ENCODE measurements at places on chromosomes 13 and 19.

- DNase-seq = no peak
Measured at GRCh38 chr13:44453881-44454280, 80.3 kb downstream of the SERP2 start.

DNA sequence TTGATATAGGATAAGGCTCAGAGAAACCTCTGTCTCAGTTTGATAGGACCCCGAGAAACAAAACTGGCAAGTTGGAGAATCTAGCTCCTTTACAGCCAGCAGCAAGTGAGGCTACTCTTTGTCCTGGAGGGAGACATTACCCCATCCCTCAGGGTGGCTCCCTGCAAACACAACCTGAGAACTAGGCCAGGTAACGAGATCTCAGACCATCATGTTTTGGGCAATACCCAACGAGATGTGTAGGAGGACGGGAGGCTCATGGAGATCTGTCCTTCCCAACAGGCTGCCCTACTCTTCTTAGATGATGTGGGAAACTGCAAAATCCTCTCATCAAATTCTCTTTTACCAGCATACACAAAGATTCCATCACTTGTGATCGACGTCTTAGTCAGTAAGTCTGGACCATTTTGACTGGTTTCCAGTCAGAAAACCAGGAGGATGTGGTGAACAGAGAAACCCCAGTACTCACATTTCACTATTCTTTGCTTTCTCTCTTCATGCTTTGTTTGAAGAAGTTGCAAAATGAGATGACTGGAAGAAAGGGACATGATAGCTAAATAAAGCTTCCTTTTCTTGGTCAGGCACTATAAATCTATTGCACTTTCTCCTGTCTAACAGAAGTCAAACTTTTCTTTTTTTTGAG is 6.0 kb upstream of the CTU1 start:
- no peak for DNase-seq

DNA sequence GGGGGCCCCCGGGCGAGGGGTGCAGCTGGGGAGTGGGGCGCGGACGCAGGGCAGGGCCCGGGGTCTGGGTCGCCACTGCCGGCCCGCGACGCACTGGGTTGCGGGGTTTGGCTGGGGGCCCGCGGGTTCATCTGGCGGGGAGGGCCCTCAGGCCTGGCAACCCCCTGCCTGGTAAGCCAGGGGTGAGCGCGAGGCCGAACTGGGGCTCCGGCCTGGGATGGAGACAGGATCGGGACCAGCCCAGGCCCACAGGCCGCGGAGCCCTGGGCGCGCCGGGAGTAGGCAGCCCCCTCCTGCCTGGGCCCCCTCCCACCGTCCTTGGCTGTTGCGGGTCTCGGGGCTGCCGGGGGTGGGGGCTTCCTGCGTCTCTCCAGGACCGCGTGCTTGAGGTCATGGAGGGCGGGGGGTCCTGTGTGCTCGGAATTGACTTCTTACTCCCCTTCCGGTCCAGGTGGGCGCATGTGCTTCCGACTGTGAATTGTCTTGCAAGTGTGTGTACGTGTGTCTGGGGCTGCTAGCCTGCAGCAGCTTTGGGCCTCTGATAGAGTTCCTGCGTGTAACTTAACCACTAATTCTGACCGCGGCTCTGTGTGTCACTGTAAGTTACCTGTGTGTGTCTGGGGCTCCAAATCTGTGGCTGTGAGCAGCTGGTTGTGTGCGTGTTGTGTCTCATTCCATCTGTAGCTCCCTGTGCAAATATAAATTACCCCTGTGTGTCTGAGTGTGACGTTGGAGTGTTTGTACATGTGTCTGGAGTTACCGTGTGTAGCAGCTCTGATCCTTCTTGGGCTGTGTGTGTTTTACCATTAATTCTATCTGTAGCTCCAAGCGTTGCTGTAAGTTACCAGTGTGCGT is 751 bp downstream of the GRAMD1A start:
- peak; percentile 29 for DNase-seq

DNA sequence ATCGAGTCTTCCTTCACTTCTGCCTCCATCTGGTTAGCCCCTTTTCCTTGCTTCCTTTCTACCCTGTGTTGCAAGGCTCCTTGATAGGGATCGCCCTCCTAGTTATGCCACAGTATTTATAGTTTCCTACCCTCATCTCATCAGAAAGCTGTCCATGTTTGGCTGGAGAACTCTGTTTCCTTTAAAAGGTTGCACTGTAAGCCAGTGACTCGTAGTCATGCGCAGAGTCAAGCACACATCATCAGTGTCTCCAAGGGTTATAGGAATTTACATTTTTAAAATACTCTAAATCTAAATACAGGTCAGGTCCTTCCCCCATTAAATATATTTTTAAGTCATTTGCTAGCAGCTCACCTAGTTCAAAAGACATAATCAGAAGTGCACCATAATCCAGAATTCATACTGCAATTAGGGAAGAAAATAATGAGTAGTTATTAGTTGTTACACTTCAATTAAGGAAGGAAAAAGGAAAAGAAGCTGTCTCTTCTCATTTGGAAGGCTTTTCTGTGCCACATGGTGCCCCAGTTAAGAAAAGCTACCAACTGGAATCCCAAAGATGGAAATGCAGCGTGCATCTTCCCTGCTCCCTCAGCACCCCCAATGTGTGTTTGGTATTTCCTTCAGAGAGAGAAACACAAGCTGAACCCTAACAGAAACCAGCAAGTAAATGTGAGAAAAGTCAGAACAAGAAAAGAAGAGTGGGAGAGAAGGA is 81.0 kb downstream of the GPR12 start:
- DNase-seq = no peak

DNA sequence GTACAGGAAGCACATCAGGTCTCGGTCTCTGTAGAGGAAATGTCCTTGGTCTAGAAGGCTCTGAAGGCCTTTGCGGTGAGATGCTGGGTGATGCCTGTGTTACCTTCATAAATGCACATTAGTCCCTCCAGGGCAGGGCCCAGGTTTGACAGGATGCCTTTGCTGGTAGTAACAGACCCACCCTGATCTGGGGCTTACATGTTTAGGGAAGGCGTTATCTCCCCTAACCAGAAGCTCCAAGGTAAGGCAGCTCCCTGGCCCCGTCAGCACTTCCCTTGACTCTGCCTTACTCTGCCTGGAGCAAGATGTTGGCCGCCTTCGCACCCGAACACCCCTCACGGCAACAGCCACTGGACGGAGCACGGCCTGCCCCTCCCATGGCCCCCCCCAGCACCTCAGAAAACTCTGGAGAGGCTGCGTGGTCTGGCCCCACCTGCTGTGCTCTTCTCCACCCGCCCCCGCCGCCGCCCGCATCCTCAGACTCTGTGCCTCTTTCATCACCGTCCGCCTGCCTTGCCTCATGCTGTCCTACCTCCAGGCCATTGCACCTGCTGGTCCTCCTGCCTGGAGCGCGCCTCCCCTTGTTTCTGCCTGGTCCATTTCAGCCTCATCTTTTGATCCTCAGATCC is 9.1 kb downstream of the AP2A1 start:
- no peak for DNase-seq

DNA sequence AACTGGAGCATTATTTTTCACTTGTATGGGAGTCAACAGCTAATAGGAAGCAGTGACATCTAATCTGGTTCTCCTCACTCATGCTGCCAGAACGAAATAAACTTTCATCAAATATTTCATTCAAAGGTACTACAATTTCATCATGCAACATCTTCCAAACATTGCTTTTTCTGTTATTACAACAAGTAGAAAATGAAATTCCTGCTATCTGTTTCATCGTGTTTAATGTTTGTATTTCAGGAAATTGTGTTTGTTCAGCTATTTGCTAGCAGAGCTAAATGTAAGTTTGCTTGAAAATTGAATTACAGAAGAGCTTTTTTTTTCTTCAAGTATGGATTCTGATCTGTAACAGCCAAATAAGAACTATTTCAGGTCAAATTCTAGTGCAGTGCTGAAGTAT is 90.1 kb downstream of the SLITRK6 start:
- DNase-seq = no peak

DNA sequence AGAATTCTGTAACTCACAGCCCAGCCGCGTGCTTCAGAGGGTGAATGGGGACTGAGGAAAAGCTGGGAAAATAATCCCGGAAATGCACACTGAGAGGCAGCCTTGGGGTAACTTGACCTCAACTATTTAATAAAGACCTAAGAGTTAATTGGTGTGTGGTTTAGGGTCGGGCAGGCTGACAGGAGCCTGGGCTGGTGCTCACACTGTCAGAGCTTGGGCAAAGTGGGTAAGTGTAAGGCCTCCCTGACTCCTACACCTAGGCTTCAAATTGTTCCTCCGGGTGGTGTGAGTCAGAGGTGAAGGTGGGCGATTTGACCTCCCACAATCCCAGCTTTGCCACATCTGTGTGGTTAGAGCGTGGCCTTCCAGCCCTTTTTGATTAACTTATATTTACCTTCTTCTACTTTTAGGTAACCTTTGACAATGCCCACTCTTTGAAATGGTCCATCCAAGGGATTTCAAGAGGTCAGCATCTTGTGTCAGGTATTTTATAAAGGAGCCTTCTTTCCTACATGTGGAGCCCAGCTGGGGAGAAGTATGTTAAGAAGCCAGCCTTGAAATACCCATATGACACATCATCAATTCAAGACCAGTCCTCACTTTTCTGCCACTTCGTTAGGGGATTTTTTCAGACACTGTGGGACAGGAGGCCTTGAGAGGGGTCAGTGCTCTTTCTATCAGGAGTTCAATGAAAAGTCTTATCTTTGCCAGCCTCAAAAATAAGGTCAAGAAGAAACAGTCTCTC is 114.2 kb downstream of the NUFIP1 start:
- DNase-seq = no peak

DNA sequence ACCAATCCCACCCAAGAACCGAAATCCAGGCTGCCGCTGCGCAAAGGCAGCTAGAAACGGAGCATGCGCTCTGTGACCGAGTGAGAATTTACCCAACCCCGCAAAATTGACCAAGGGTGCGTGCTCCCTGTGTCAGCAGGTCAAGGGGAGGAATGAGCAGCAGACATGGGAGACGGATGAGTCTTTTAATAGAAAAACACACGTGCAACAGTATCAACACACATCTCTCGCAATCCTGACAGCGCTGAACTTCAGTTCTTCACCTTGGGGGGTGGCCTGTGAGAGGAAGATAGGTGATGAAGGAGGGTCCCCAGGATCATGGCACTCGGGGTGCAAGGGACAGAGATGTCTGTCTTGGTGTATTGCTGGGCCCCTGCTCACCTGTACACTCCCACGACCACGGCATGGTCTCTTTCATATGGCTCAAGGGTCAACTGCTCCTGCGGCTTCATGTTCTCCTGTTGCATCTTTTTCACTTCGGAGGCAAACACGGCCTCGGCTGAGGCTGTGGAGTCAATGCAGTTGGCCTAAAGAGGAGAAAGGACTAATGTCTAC is 402 bp upstream of the DYRK1B start:
- no peak for DNase-seq

GRCh38 chr13:27203186-27203585 is 31.6 kb upstream of the USP12 start:
- no peak for DNase-seq

DNA sequence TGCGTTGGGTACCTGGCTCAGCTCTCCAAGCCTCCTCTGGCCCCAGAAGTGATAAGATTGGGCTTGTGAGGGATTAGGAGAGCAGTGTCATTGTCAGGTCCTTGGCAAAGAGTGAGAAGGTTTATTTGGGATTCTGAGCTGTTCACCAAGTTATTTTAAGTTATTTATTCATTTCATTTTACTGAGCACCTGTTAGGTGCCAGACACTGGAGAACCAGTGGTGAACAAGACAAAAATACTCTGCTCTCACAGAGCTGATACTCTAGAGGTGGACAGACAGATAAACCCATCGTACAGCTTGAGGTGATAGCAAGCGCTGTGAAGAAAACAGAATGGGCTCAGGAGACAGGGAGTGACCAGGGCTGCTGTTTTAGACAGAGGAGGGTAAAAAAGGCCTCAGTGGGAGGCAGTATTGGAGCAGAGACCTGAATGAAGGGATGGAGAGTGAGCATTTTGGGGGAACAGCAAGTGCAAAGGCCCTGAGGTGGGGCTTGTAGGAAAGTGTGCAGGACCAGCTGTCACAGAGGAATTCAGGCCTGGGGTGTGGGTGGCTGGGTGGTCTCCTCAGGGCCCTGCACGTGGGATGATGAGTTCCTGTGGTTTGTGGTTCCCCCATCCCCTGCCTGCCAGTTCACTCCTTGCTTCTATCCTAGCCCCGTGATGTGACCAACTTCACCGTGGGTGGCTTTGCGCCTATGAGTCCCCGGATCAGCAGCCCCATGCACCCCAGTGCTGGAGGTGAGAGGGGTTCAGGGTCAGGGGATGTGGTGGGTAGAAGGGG is 8.7 kb upstream of the TIMM50 start:
- DNase-seq = no peak

GRCh38 chr13:32638739-32639138 is 52.5 kb downstream of the PDS5B start:
- no peak for DNase-seq

GRCh38 chr13:65783383-65783782 is 1446.8 kb downstream of the PCDH9 start:
- no peak for DNase-seq

- no peak for DNase-seq
Measured at GRCh38 chr19:14317157-14317556, 64.1 kb upstream of the ADGRE5 start.

- no peak for DNase-seq
Measured at GRCh38 chr19:57262044-57262443, 18.2 kb upstream of the ZNF460 start.

DNA sequence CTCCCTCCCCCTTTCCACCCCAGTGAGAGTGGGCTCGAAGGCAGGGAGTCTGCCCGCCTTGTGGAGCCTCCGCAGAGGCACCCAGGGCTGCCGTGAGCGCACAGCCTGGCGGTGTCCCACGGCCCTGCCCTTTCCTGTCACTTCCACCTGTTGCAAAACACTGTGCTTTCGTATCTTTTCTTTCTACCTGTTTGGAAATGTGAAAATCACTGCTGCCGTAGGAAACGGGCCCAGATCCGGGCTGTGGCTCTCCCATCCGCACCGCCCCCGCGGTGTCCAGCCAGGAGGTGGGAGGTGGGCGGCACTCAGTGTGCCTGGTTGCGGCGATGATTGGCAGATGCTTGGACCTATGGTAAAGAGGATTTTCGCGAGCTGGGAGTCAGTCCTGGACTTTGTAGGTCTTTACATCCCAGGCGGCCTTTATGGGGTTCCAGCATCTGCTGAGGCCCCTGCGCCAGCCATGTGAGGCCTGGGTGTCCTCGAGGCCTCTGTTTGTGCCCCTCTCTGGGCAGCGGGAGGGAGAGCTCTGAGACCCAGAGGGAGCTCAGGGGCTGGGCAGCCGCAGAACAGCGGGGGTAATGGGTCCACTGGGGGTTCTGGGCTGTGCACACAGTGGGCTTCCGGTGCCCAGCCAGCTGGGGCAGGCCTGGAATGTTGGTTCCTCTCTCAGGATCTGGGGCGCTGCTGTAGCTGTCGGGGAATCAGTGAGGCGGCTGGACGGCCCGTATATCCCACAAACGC is 6.1 kb downstream of the STK11 start:
- no peak for DNase-seq

GRCh38 chr19:45160870-45161737 is at the start of gene NKPD1:
NKPD1 (minus strand) TSS chr19:45160982; CDS start chr19:45160150, 832 bp downstream.
- DNase-seq = no peak

- DNase-seq = peak; percentile 55
Measured at GRCh38 chr13:100573121-100573520, 15.5 kb downstream of the GGACT start.

GRCh38 chr19:3538258-3538929 is 580 bp upstream of the TEKTIP1 start:
- no peak for DNase-seq

- peak; percentile 70 for DNase-seq
Measured at GRCh38 chr19:13162724-13163608, 12.8 kb downstream of the IER2 start.
